ENCODE measurements at places on chromosomes 2 and 18.

DNA sequence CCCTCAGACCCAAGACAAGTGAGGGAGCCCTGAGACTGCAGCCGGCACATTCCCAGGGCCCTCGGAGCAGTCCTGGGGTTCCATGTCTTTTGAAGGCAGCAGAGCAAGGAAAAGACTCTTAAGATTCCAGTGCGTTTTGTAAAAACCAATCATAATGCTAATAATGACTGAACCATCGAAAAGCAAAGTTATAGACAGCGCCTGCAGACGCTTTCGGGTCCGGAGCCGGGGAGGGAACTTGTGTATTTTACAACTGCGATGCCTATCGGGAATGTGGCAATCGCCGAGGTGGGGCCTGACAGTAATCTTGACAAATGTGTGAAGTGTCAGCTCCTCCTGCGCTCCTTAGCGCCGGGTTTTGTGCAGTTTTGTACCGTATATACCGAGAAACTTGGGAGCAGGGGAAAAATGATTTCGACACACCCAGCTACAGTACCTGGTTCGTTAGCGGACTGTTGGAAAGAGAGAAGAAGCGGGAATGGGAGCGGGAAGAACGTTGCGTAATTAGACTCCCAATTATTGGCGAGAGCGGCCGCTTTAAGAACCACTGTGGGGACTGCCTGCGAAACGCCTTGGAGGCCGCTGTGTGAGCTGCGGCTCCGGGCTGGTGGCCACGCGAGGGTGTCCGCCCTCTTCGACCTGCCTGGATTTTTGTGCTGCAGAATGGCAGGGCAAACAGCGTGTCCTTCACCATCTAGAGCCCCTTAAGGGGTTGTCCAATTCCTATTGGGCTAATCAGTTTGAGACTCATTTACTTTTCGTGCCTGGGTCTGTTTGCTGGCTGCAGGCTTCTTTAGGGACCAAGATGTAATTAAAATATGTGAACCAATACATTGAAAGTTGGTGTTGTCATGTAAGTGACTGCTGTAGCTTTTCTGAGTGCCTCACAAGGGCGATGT lies 2.4 kb downstream of the EPAS1 start:
- no peak for DNase-seq

DNA sequence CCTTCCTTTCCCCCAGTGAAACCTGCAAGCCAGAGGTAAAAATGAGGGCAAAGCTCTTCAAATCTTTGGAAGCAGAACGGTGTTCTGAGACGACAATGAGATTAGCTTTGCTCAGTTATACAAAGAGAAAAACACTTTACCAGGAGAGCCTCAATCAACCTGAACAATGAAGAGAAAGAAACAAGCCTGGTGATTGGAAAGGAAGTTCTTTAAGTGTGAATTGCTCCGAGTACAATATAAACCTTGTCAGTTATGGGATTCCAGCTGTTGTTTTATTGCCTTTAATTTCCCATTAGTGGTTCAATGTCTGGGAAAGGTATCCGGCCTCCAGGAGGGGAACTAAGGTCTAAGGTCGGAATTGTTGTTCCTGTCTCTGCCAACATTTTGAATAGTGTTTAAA lies 901.6 kb downstream of the EPHA4 start:
- no peak for DNase-seq

DNA sequence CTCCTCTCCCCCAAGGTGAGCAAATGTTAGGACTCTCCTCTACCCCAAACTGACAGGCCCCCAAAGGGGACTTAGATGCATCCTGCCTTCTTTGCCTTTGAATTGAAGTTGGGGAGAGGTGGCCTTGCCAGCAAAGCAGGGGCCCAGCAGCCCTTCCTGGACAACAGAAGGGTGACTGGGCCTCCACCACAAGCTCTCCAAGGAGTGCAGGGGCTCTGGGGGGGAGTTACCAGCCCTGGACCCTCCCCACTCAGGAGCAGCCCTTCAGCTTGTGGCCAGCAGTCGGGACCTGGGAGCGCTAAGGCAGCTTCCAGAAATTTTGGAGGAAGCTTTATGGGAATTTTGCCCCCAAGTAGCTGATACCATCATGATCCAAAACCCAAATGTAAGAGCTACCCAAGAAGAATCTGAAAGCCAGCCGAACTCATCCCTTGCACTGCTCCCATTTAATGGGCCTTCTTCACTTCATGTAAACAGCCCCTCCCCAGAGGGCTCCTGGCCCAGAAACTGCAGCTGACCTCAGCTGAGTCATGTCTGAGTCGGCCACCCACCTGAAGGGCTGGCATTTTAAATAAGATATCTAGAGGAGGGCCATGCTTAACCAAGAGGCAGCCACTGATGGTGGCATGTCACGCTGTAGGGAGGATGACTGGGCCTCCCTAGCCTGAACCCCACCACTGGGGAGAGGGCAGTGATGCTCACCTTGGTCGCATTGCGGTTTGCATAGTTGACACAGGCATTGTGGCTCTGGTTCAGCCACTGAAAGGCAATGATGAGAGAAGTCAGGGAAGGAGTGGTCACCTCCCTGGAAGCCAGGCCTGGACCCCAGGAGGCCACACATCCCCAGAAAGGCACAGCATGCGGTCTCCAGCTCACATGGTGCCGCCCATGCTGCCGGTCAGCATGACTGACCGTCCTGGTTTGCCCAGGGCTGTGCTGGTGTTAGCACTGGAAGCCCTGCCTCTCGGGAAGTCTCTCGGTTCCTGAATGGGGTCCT lies 71.5 kb downstream of the SFXN5 start:
- DNase-seq, result no peak

- DNase-seq, result no peak
These were observed 29.4 kb downstream of the ZFP36L2 start for GRCh38 chr2:43196768-43197587.

DNA sequence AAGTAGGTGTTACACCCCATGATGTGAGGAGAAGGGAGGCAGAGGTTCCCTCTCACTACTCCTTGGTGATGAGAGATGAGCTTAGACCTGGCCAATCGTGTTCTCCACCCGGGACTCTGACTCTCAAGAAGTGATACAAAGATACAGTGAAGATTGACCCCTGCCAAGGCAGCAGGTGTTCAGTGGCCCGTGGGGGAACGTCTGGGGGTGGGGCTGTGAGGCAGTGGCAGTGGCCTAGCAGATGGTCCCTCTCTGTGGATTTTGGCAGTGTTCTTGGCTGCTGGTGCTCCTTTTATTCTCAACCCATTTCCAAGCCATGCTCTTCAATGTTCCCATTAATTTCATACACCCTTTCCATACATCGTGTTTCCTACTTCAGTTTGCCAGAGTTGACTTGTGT lies 120.4 kb upstream of the NEDD4L start:
- no peak for DNase-seq

GRCh38 chr18:54835944-54836343 lies 7.7 kb downstream of the RAB27B start:
- DNase-seq, result no peak

DNA sequence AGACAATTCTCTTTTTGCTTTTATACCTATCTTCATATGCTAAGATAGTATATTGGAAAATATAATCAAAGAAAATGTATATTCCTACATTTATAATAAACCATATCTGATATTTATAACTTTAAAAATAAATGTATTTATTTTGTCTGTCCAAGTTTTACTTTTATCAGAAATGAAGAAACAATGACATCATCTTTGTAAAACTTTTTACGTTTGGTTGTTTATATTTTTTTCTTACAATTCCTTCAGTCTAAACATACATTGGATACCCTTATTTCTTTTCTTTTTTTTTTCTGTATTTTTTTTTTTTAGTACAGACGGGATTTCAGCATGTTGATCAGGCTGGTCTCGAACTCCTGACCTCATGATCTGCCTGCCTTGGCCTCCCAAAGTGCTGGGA lies 1577.0 kb upstream of the SLC39A10 start:
- DNase-seq, result no peak

DNA sequence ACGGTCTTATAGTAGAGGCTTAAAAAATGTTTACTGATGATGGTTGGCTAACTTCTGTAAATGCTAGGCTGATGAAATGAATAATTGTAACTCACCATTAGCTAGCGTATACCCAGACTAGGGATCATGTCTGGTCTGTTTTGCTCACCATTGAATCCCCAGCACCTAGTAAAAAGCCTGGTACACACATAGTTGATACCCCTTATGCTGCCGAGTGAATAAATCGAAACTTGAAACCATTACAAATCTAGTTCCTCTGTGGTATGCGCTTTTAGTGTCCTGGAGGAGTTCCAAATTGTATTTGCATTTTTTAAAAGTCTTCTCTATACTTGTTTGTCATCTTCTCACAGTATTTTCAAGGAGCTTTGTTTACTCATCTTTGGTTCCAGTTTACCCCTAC lies 1.3 kb downstream of the TAF1B start:
- DNase-seq, result no peak

GRCh38 chr2:157257312-157258252 lies at the start of gene GALNT5:
GALNT5 (plus strand) TSS chr2:157257705; CDS start chr2:157258083, 378 bp downstream.
- no peak for DNase-seq

DNA sequence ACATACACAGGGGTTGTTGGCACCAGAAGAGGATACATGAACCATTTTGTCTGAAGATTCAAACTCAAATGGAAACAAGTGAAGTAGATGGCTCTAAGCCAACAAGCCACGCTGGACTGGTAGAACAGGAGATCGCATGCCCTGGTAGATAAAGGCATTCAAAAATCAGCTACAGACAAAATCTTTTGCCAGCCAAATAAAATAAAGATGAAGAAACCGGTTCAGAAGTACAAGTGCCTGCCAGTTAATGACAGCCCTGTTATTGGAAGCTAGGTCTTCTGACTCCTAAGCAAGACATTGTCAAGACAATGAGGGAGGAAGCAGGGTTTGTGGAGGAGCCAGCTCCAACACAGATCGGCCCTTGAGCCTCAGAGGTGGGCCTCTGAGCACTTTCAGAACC lies 52.3 kb downstream of the EHD3 start:
- DNase-seq, result no peak

- no peak for DNase-seq
These were observed 421.7 kb downstream of the TGIF1 start for GRCh38 chr18:3871687-3872086.

- no peak for DNase-seq
These were observed 1434.4 kb downstream of the LRP1B start for GRCh38 chr2:140696449-140696848.

DNA sequence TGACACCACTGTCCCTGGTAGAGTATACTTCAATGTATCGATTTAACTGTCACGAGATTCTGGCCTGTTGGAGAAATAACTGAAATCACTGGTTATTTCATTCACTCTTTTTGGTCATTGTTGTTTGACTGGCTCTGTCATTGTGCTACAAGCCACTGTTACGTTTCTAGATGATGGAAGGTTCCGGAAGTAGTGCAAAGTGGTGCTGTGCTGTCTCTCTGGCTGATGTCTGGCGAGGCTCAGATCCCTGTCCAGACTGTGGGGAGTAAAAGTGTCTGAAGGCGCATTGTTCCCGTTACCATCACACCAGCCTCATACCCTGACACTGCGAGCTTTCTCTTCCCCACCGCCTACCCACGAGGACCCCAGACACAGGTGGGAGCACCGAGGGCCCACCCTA lies 11.7 kb downstream of the CNDP1 start:
- no peak for DNase-seq

- no peak for DNase-seq
These were observed 149.2 kb upstream of the NCKAP5 start for GRCh38 chr2:133717497-133717896.

- DNase-seq, result no peak
These were observed 19.1 kb downstream of the HDAC4 start for GRCh38 chr2:239381709-239382134.

GRCh38 chr18:77206676-77207374 lies 42.8 kb upstream of the GALR1 start:
- DNase-seq, result no peak

- DNase-seq, result peak; percentile 1
These were observed 69.6 kb downstream of the EML4 start for GRCh38 chr2:42238644-42239288.

DNA sequence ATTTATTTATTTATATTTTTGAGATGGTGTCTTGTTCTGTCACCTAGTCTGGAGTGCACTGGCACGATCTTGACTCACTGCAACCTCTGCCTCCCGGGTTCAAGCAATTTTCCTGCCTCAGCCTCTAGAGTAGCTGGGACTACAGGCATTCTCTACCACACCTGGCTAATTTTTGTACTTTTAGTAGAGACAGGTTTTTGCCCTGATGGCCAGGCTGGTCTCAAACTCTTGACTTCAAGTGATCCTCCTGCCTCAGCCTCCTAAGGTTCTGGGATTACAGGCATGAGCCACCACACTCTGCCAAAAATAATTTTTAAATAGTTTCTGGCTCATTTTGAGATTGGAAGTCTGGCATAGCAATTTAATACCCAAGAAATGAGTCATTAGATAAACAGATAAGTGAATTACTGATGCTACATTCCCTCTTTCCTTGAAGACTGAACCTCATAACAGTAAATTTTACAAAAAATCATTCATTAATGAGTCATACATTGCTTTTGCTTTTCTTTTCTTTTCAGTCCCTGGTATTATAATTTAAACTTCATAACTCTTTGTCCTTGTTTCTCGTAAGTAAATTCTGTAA lies 881.6 kb upstream of the PIK3C3 start:
- DNase-seq, result no peak

DNA sequence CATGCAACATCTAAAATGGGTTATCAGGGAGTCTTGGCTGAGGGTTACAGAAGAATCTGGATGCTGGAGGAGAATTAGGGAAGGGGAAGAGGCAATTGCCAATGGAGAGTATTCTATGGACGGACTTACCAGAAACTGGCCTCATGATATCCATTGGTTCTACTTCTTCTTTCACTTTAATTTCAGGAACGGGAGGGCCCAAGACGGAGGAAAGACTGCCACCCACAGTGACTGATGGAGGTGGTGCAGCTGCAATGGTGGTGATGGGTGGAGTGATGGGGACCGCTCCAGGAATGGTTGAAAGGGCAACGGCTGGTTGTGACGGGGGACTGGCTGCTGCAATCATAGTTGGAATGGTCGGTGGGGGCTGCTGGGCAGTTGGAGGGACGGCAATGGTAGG lies 69.1 kb upstream of the AMMECR1L start:
- no peak for DNase-seq

DNA sequence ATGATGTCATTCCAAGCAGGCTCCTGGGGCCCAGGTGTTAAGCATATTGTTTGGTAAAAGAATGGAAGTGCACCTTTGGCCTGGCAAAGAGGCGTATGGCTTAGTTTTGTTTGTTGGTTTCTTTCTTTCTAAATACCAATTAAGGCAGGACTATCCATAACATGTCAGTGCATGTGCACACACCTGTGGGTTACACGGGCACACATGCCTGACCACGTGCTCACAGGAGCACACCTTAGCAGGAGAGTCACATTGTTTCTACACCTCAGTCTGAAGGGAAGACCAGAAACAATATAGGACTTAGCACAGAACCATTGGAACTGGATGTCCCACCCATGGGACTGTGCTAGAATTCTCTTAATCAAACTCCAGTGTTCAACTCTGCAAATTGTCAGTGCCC lies 127.8 kb downstream of the FBXO15 start:
- no peak for DNase-seq

DNA sequence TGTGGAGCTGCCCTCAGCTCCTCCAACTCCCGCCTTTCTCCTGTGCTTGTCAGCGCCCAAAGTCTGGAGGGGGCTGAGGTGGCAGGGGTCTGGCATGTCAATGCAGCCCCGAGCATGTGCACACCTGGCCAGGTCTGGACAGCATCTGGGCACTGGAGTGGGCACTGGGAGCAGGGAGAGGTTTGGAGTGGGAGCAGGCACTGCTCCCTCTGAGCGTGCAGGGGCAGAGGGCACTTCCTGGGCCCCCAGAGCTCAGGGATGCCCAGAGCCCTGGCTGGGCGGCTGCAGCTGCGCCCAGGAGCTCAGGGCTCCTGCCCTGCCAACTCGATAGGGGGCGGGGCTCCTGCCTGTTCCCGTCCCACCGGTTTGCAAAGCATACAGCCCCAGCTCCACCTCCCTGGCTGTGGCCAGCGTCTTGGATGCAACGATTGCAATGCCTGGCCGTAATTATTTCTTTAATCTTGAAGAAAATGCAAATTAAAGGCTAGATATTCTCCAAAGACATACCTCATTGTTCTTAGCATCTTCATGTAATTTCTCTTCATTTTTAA lies 57.4 kb upstream of the LDAH start:
- no peak for DNase-seq

All from effector CD8-positive, alpha-beta T cell (primary cell).